NCI-H774 (cell line): ENCODE measurements at places on chromosomes 3 and 15.

- no peak for DNase-seq
Measured at GRCh38 chr3:152384412-152384811, 115.7 kb downstream of the MBNL1 start.

DNA sequence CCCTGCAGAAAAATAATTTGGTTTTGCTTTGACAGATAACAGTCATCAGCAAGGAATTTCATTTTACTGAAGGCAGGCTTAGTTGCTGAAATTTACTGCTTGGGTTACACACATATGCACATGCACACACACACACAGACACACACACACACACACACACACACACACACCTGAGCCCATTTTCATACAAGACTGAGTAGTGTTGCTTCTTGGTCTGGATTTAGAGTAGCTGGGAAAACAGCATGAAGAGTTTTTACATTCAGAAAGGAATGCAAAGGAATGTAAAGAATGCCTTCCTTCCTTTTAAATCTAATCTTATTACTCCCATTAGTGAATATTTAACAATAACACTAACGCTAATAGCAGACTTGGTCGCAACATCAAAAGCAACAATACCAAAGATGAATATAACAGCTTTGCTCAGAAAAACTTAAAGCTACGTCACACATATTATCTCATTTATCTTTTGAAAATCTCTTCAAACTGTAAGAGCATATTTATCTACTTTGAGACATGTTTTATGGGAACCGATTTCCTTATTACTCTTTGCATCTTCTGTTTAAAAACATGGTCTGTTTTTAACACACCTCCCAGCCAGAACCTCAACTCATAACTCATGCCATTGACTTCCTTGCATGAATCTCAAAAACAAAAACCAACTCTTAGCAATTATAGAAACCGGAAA, 32.5 kb downstream of the RFTN1 start:
- DNase-seq, result no peak

DNA sequence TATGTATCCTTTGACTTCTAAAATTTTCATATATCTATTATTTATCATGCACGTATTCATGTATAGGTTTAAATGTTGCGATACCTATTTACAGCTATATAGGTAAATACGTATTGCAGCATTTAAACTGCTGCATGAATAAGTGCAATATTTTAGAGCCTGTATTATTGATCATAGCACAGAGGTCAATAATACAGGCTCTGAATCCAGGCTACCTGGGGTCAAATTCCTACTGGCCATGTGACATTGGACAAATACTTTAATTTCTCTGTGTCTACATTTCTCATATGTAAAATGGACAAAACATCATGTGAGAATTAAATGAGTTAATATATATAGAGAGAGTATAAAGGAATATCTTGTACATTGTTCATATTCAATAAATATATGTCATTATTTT, 352.9 kb upstream of the ROBO2 start:
- no peak for DNase-seq

GRCh38 chr15:44096596-44096995, 98.5 kb downstream of the FRMD5 start:
- no peak for DNase-seq
